ENCODE measurements at places on chromosomes 6 and 20. TPM values are rescaled to one million over a fixed set of nuclear protein-coding genes. Genes with fewer than 3 reads are reported as not detected.

DNA sequence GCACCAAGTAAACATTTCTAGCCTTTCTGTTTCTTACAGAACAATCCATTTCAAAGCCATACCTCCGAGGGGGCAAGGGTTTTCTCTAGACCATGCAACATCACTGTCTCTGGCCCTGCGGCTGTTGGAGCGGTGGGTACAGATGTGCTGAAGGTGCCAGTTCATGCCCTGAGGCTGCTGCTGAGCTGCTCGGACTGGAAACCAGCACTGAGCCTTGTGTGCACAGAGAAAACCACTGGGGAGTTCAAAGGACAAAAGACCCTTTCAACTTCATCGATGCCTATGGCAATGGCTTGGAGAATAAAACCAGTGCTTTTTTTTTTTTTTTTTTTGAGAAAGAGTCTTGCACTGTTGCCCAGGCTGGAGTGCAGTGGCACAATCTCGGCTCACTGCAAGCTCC is 93.3 kb upstream of the IYD start:
- H3K27me3 ChIP-seq, result no peaks in the 10 kb centered on the region
- no peak overlapping the region for H3K27ac ChIP-seq
- no peak overlapping the region for H3K4me3 ChIP-seq
- no peaks in the 10 kb centered on the region for H3K36me3 ChIP-seq

GRCh38 chr6:21360336-21360735 is 233.2 kb upstream of the SOX4 start:
- H3K27ac ChIP-seq, result no peak overlapping the region
- no peak for DNase-seq
- H3K4me3 ChIP-seq, result no peak overlapping the region
- no peaks in the 10 kb centered on the region for H3K27me3 ChIP-seq
- no peaks in the 10 kb centered on the region for H3K4me1 ChIP-seq

- H3K4me1 ChIP-seq, result no peaks in the 10 kb centered on the region
- no peak for DNase-seq
- H3K36me3 ChIP-seq, result no peaks in the 10 kb centered on the region
- no peak overlapping the region for H3K27ac ChIP-seq
- H3K4me3 ChIP-seq, result no peak overlapping the region
- H3K27me3 ChIP-seq, result no peaks in the 10 kb centered on the region
Observed at GRCh38 chr6:17867880-17868279, 119.6 kb downstream of the KIF13A start.

DNA sequence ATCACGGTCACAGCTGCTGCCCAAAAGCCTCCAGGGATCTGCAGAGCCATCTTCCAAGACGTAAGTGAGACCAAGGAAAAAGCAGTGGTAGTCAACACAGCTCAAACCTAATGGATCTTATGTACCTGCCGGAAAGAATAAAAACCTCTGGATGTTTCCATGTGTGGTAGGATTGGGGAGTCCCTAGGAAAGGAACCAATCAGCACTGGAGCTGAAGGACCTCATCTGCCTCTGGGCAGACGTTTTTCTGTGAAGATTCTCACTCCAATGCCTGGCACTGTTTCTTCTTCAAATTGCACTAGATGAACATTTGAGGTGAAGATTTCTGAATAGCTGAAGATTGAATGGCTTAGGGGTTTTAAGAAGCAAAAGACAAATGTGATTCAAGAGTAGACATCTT is at the start of gene HLA-DQB2:
TSS of gene HLA-DQB2 (minus strand) at position 112 of the 400 bp plus-strand sequence. CDS start at position 50, 62 bp downstream.
- H3K4me3 ChIP-seq, result no peak within 1 kb of the TSS
- H3K36me3 ChIP-seq, result no peaks in the 10 kb centered on the region
- peaks cover 29% of the 10 kb centered on the region for H3K27me3 ChIP-seq
- H3K27ac ChIP-seq, result no peak within 1 kb of the TSS

- H3K27me3 ChIP-seq, result no peaks in the 10 kb centered on the region
- H3K4me3 ChIP-seq, result no peak overlapping the region
- H3K36me3 ChIP-seq, result no peaks in the 10 kb centered on the region
- no peak overlapping the region for H3K27ac ChIP-seq
- DNase-seq, result no peak
Observed at GRCh38 chr20:42740226-42740870, 449.4 kb downstream of the PTPRT start.

DNA sequence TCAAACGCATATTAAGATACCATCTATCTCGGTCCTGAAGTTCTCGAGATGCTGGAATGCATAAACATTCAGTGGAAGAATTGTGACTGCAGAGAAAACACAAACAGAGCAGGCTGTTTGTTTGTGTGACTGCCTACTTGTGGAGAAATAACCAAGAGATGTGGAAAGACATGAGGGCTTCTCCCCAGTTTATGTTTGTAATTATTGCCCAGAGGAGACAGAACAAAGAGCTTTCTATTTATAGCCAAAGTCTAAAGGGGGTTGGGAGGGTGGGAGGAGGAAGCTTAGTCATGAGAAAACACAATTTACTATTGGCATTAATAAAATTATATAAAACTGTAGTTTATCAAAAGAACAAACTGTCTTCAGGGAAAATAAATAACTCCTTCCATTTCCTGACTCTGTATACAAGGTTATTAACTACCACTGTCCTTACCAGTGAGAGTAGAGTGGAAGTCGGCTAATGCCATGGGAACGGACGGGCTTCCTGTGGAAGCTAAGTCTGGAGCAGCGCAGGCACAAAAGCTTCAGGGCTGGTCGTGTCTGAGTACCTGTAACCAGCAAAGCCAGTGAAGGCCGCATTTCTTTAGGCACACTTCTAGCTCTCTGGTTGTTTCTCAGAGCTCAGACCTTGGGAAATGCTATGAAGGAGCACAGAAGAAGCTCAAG is 200.2 kb upstream of the SUPT3H start:
- peaks cover 7% of the 10 kb centered on the region for H3K4me1 ChIP-seq
- no peak overlapping the region for H3K27ac ChIP-seq
- H3K27me3 ChIP-seq, result no peaks in the 10 kb centered on the region
- no peak overlapping the region for H3K4me3 ChIP-seq

GRCh38 chr20:33645072-33645358 is 17.1 kb upstream of the C20orf144 start:
- no peaks in the 10 kb centered on the region for H3K27me3 ChIP-seq
- H3K27ac ChIP-seq, result no peak overlapping the region
- no peak overlapping the region for H3K4me3 ChIP-seq
- no peak for DNase-seq
- no peaks in the 10 kb centered on the region for H3K4me1 ChIP-seq
- peaks cover 45% of the 10 kb centered on the region for H3K36me3 ChIP-seq

- no peaks in the 10 kb centered on the region for H3K36me3 ChIP-seq
- H3K4me3 ChIP-seq, result no peak overlapping the region
- no peak overlapping the region for H3K27ac ChIP-seq
Observed at GRCh38 chr6:71386215-71386614, 97.6 kb downstream of the OGFRL1 start.

DNA sequence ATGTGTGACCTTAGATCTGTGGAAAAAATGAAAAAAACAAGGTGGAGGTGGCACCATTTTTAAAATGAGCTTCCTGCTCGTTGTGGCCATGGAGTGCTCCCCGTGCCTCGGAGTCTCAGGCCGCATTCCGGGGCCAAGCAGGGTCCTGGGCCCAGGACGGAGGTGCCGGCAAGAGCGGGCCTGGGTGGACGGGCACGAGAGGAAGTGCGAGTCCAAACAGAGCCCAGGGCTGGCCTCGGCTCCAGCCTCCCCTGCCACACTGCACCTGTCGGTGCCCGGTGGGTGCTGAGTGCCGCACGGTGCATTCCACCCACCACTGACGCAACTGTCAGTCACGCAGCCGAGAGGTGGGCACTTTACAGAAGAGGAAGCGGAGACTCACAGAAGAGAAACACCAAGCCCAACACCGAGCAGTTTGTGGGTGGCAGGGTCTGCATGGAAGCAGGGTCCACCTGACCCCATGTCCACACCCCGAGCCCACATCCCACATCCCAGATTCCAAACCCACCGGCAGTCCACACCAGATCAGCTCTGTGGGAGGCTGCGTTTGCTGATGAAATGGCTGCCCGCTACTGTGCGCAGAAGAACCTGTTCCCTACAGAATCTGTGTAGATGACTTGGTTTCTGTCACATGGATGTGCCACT is 97.7 kb downstream of the PSMB1 start:
- DNase-seq, result no peak
- peaks cover 22% of the 10 kb centered on the region for H3K27me3 ChIP-seq
- no peaks in the 10 kb centered on the region for H3K36me3 ChIP-seq
- H3K27ac ChIP-seq, result no peak overlapping the region

DNA sequence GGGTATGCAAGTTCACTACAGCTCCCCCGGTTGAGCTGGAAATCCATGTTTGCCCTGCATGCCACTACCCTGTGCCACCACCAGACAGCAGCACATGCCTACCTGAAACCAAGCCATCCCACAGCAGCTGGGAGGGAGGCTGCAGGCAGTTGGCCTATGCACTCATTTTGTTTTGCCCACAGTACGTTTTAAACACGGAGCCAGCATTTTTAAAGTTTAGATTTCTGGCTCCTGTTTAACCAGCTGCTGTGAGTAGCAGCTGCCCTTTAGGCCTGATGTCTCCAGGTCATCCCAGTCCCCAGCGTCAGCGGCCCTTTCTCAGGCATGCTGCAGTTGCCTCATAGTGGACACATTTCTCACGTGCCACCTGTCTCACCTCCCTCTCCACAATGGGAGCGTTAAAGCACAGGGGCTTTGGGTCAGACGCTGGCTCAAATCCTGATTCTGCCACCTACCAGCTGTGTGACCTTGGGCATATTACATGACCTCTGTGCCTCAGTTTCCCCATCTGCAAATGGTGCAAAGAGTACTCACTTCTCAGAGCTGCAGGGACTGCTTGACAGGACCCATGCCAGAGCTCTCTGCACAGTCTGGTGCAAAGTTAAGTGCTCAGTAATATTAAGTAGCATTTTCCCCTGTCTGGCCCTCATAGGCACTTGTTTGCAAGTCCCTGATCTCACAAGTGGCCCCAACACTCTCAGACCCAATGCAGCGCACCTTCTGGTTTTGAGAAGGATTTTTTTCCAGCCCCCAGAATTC is 8.2 kb upstream of the UBE2V1 start:
- H3K4me3 ChIP-seq, result no peak overlapping the region
- H3K4me1 ChIP-seq, result peaks cover 9% of the 10 kb centered on the region
- peaks cover 16% of the 10 kb centered on the region for H3K36me3 ChIP-seq
- no peaks in the 10 kb centered on the region for H3K27me3 ChIP-seq
- DNase-seq, result peak; percentile 63

DNA sequence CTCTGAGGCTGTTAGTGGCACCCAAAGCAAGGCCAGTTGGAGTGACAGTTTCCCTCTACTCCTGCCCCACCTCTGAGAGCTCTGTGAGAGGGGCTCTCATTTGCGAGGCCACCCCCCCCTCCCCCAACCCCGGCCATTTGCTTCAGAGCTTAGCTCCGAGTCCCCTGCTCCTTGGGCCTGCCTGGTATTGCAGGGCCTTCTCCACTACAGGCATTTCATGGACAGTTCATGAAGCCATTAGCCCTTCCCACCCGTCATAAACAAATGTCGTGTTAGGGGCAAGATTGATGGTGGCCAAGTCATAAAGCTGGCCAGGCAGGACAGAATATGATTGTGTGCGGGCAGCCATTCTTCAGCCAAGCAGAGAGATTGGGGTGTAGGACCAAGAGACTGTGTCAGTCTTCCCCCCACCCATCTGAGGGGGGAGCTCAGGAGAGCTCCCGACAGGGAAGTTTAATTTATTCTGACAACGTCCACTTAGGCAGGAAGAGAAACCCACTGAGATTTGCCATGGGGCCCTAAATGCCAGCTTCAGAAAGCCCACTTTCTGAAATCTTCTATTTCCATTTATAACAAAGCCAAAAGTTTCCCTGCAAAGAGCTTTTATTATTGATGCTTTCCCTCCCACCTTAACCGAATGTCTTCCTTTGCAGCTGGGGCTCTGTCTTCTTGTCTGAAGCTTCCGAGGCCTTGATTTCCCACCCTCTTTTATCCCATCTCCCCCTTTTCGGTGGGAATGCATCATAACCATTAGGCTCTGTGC is 7.2 kb downstream of the FOXC1 start:
- no peak overlapping the region for H3K4me3 ChIP-seq
- H3K36me3 ChIP-seq, result no peaks in the 10 kb centered on the region
- DNase-seq, result no peak

GRCh38 chr6:53765270-53765669 is 29.5 kb upstream of the LRRC1 start:
- no peak overlapping the region for H3K4me3 ChIP-seq
- no peaks in the 10 kb centered on the region for H3K27me3 ChIP-seq
- H3K36me3 ChIP-seq, result no peaks in the 10 kb centered on the region
- no peak overlapping the region for H3K27ac ChIP-seq

DNA sequence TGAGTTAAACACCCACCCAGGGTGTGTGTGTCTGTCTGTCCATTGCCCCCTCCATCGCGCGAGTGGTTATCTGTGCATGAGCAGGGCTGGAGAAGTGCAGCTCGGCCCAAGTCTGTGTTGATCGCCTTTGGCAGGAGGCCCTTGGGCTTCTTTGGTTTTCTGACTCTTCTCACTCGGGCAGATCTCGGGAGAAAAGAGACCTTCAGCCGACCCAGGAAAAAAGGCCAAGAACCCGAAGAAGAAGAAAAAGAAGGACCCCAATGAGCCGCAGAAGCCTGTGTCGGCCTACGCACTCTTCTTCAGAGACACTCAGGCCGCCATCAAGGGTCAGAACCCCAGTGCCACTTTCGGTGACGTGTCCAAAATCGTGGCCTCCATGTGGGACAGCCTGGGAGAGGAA is 132.9 kb downstream of the JPH2 start:
- H3K27ac ChIP-seq, result no peak overlapping the region
- H3K4me3 ChIP-seq, result no peak overlapping the region
- H3K27me3 ChIP-seq, result peaks cover 14% of the 10 kb centered on the region
- H3K4me1 ChIP-seq, result no peaks in the 10 kb centered on the region
- peaks cover 6% of the 10 kb centered on the region for H3K36me3 ChIP-seq
- peak; percentile 21 for DNase-seq

DNA sequence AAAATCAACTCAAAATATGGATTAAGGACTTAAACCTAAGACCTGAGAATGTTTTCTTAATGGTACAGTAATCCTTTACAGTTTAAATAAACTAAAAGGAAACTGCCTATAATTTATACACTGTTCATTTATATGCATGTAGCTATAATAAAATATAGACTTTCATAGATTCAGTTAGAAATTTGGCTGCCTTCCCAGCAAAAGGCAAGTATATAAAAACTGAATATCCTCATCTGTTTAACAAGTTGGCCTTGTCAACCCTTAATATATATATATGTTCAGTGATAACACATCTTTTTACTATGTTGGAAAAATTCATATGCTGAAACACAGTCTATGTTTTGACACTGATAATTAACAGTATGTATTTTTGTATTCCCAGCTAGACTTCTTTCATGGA is 123.1 kb downstream of the GRIK2 start:
- no peak overlapping the region for H3K4me3 ChIP-seq
- H3K36me3 ChIP-seq, result no peaks in the 10 kb centered on the region
- no peaks in the 10 kb centered on the region for H3K27me3 ChIP-seq
- no peak for DNase-seq
- H3K27ac ChIP-seq, result no peak overlapping the region
- no peaks in the 10 kb centered on the region for H3K4me1 ChIP-seq

BANF2 gene
- not detected for total RNA-seq

KIF25 gene
- not detected for total RNA-seq

TEAD3 gene
- not detected for total RNA-seq

VSTM2L gene
- not detected for total RNA-seq

All from T-cell (primary cell).